ENCODE measurements at places on chromosomes 12 and 14.

GRCh38 chr12:130351326-130351725, 13.6 kb downstream of the PIWIL1 start:
- no peak for DNase-seq

DNA sequence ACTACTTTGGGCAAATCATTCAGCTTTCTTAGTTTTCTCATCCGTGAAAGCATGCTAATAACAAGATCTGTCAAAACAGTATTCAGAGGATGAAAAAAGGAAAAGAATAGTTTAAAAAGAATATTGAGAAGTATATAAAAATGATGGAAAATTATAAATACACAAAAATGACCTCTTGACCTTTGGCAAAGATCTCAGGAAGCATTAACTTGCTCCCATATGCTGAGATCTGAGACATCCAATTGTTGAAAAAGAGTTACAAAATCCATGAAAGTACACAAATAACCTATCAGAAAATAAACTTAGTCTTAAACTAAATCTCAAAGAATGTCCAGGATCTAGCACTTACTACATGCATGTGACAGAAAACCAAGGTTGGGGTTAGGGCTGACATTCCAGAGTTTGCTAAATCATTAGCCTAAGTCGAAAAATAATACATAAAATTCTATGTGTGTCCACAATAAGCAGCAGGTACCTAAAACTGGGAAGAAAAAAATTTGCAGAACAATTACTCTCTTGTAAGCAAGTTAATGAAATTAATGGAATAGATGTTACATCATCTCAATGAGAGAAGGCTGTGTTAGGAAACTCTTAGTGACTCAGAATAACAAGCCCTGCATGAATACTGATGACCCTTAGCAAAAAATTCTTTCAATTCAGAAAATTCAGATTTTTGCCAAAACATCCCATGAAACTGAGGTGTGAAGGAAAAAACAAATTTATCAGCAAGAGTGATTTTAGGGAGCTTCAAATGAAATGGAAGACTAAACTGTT, 3.4 kb downstream of the PAH start:
- no peak for DNase-seq

GRCh38 chr14:81122326-81122725, 98.4 kb downstream of the GTF2A1 start:
- DNase-seq = no peak

GRCh38 chr12:96044017-96044942, 8.9 kb upstream of the LTA4H start:
- DNase-seq = no peak

- DNase-seq = no peak
These were observed 81.0 kb downstream of the C2CD5 start for GRCh38 chr12:22463306-22463705.
